ENCODE measurements at places on chromosomes 2 and 18. TPM values are rescaled to one million over a fixed set of nuclear protein-coding genes. Genes with fewer than 3 reads are reported as not detected.

- no peak for DNase-seq
Observed at GRCh38 chr2:127986548-127987079, 41.2 kb downstream of the SAP130 start.

- no peak for DNase-seq
Observed at GRCh38 chr18:78368726-78369125, 610.9 kb upstream of the SALL3 start.

- DNase-seq, result no peak
Observed at GRCh38 chr18:79136742-79137141, 67.5 kb downstream of the ATP9B start.

The ABCA12 gene
- total RNA-seq, result 88.4 TPM

DNA sequence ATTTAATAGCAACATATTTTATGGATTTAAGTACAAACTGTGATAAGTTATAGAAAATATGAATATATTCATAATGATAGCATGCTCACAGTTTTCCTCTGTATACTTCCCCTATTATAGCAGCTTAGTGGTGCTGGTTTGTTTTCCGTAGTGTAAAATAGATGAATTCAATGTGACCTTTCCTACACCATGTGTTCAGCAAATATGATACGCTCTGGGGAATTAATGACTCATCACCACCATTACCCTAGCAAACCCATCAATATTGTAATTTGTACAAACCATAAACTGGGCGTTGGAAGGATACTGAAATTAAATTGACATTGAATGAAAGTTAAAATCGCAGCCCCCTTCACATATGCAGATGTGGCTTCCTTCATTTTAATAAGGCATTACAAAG, 58.7 kb upstream of the CDH19 start:
- DNase-seq, result no peak

- no peak for DNase-seq
Observed at GRCh38 chr2:193315428-193316091, 1120.8 kb upstream of the TMEFF2 start.

- no peak for DNase-seq
Observed at GRCh38 chr2:160254189-160254762, 54.2 kb upstream of the ITGB6 start.

- no peak for DNase-seq
Observed at GRCh38 chr2:188381614-188382013, 89.9 kb downstream of the GULP1 start.

- DNase-seq, result peak; percentile 82
Observed at GRCh38 chr2:28453396-28453795, 42.5 kb upstream of the PLB1 start.

The ARHGAP15 gene
- 3.0 TPM for total RNA-seq

DNA sequence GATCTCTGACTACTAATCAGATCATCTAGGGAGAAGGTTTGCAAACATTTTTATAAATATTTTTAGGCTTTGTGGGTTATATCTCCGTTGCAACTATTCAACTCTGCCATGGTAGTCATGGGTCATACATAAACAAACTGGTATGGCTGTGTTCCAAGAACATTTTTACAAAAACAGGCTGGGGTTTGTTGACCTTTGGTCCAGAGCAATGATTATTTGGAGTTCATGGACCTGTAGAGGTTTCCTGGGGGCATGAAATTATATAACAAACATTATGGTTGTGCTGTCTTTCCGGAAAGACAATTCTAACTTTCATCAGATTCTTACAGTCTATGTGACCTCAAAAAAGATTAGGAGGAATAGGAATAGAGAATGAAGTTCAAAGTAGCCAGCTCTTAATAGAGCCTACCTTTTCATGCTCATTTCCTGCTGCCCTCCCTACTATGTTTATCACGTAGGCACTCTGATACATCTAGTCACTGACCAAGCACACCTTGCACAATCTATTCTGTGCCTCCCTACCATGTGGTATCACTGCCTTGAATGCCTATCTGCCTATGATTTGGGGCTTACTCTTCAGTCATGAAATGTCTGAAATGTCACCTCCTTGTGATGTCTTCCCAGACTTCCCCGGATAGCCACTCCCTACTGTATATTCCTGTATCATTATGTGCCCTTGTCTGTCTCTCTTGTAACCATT, 102.4 kb upstream of the SCN1A start:
- DNase-seq, result no peak

- DNase-seq, result no peak
Observed at GRCh38 chr2:215441560-215442400, 5.9 kb upstream of the FN1 start.

- DNase-seq, result no peak
Observed at GRCh38 chr18:76874642-76875389, 52.5 kb downstream of the ZNF236 start.

- no peak for DNase-seq
Observed at GRCh38 chr2:164792316-164793170, 49.1 kb downstream of the COBLL1 start.

The EMX1 gene
- 0.26 TPM for total RNA-seq

DNA sequence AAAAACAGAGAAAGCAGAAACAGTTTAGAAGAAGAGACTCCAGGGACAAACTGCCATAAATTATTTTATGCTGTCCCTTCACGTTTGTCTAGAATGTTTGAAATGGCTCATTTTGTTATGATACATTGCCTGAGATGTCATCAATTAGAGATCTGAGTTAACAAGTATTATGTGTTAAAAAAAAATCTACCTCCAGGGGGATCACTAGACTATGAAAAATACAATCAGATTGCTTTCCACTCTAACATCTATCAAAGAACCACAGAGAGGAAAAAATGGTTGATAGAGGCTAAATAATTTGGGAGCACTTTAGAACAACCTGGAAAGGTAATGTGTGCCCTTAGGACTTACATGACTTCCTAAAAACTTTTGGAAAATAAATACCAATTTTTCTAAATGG, 103.8 kb upstream of the CCDC150 start:
- no peak for DNase-seq
